Activated T-cell treated with anti-CD3 and anti-CD28 coated beads, Interleukin-2, amount 50 U/mL, for 72 hours (primary cell): ENCODE measurements at places on chromosomes 4 and X. TPM values are rescaled to one million over a fixed set of nuclear protein-coding genes. Genes with fewer than 3 reads are reported as not detected.
A peak's percentile ranks its signal among the peaks of the same experiment; 100 is the strongest.

GRCh38 chr4:625631-626161, 323 bp downstream of the PDE6B start:
- no peak for DNase-seq

DNA sequence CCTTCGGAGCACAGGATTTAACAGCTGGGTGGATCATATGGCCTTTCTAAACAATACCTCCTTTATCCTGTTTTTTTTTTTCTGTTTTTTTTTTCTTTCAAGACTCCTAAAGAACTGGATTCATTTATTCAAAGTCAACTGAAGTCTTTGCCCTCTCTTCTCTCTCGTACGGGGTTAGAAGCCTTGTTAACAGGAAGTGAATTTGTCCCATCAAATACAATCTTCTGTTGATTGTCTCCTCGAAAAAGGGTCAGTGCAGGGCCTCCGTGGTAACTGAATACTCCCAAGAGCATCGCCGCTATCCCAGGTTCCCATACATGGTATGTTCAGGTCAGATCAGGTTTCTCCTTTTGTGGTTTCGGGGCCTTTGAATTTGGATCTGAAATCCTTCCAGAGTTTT, 1.8 kb upstream of the TMEM128 start:
- DNase-seq: no peak

DNA sequence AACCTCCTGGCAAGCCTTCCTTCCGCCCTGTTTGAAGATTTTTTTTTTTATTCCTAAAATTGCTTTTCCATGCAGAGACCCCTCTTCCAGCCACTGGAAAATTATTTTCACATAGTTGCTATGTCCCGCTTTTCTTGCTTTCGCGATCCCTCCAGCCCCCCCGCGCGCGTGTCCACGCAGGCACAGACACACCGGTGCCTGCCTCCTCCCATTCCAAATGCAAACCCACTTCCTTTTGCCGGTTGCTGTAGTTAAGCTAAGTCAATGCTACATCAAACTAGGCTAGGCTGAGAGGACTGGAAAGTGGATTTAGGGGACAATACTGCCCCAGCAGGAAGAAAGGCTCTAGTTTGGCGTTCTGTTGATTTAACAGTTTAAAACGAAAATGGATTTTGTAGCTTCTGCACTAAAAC, 111.0 kb downstream of the DHX15 start:
- DNase-seq: no peak

GRCh38 chr4:185110375-185110823, 32.7 kb upstream of the SLC25A4 start:
- DNase-seq: no peak

DNA sequence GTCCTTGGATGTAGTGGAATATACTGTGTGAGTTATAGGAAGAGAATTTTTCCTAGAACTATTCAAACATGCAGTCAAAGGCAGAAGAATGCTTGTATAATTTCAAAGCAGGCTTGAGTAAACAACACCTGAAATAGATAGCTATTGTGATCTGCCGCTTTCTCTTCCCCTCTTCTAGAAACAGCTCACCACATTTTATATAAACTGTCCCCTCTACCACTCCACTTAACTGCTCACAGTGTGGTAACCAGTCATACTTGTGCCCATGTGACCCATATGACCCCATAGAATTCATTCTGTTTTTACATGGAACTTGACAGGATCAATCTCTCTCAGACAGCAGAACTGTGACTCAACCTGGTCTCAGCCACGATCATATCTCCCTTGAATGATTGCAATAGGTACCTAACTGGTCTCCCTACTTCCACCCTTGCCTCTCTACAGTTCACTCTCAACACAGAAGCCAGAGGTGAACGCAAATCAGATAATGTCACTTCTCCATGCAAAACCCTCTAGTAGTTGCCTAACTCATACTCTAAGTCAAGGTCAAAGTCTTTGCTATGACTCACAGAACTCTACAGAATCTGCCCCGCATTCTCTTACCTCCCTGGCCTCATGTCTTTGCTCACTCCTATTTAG, 85.6 kb upstream of the EFHC2 start:
- peak; percentile 29 for DNase-seq

- no peak for DNase-seq
Measured at GRCh38 chr4:21728304-21728703, 220.3 kb downstream of the KCNIP4 start.

GRCh38 chr4:146132445-146132844, 43.1 kb upstream of the LSM6 start:
- peak; percentile 89 for DNase-seq

GRCh38 chr4:60581919-60582536, 618.1 kb upstream of the ADGRL3 start:
- DNase-seq: no peak

DNA sequence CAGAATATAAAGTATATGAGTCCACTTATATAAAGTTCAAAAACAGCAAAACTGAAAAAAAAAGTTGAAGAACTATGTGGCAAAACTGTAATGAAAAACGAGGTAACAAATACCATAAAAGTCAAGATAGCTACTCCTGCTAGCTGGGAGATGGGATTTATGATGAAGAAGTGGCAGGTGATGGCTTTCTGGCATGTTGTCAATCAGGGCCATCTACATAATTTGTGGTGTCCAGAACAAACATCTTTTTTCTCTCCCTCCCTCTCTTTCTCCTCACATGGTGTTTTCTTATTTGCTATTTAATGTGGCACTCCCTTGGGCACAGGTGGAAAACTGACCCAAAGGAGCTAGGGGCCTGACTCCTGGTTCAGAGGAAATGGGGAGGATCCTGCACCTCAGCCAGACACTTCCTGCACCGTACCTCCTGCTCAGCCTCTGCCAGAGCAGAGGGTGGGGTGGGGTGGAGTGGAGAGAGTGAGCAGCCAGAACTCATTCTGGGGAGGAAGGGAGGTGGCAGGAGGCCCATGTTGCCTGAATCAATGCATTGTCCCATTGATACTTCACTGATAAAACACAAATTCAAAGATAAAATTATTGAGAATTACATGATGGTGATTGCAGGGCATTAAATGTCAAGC, 5.3 kb upstream of the SAP30 start:
- DNase-seq: no peak

GRCh38 chrX:426881-427280, 40.2 kb upstream of the PPP2R3B start:
- no peak for DNase-seq

- DNase-seq: no peak
Measured at GRCh38 chr4:122832732-122833131, 6.1 kb downstream of the FGF2 start.

- no peak for DNase-seq
Measured at GRCh38 chr4:8033067-8033755, 93.5 kb upstream of the AFAP1 start.

DNA sequence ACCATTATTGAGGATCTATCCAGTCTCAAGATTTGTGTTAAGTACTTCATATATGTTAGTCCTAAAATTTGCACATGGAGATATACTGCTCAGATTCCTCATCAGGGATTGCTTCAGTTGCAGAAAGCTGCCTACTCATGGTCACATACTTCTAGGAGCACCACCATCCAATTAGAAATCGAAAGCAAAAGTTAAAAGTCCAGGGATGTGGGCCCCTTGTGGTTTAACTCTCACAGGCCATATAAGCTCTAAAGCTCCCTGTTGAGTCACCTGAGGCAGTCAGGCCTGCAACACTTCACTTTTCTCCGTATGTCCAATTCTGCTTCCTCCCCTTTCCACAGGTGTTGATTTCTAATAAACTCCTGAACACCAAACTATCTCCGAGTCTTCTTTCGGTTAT, 84.2 kb downstream of the CNOT6L start:
- peak; percentile 37 for DNase-seq

DNA sequence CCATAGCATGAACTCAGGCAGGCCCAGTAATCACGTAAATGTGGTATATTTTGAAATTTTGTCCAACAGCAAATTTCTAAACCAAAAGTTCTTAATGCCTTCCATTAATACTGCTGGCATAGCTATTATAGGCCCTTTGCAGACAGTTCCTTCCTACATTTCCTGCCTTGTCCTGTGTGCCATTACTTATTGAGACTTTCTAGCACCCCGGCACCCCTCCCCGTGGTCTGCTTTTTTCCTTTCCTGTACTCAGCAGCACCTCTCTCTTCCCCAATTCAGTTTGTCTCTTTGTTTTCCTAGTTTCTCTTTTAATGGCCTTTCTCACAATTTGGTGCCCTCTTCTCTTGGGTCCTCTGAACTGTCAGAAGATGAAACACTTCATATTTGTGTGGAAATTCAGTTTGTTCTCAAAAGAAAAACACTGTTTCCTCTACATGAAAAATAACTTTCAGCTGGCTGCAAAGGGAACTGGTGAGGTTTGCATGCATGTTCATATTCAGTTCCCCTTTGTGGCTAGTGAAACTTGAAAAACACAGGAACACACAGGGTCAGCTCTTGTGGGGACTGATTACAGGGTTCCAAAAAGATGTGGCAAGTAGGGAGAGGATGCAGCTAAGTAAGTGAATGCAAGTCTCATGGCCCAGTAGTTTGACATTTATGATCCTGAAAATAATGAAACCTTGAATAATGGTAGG, 17.1 kb downstream of the GPR34 start:
- no peak for DNase-seq

- DNase-seq: no peak
Measured at GRCh38 chr4:171929477-171929876, 116.3 kb downstream of the GALNTL6 start.

GRCh38 chr4:147924604-147925412, 192.9 kb downstream of the ARHGAP10 start:
- no peak for DNase-seq

GRCh38 chr4:37836838-37837440, 10.5 kb downstream of the PGM2 start:
- DNase-seq: no peak

DNA sequence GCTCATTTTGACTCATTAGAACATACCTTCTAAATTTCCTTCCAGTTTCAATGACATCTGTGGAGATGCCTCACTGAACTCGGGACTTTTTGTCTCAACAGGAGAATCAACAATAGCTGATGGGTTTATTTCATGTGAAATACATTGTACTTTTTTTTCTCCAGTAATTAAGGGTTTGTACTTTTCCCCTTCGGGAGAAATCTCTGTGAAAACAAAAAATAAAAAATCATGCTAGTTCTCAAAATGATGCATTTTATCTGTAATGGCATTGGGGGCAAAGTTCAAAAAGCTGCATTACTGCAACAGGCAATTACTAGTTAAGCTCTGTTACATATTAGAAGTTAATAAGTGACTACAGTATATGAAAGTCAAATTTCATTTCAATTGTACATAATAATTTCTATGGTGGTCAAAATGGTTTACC, 167.3 kb upstream of the SH3RF1 start:
- no peak for DNase-seq

DNA sequence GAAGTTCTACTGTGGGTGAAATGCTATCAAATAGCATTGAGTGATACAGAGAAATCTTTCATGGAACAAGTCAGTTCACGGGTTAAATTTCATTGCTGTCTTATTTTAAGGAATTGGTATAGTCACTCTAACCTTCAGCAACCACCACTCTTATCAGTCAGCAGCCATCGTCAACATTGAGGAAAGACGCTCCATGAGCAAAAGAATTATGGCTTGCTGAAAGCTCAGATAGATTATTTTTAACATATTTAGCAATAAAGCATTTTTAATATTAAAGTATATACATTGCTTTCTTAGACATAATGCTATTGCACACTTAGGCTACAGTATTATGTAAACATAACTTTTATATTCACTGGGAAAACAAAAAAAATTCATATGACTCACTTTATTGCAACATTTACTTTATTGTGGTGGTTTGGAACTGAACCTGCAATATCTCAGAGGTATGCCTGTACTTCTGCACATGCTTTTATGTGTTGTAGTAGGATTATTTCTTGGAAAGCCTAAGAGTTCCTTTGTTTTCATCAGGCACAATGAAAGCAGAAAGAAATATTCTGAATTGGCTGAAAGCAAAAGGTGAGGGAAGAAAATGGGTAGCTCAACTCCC, 586.7 kb downstream of the GBA3 start:
- DNase-seq: no peak

DNA sequence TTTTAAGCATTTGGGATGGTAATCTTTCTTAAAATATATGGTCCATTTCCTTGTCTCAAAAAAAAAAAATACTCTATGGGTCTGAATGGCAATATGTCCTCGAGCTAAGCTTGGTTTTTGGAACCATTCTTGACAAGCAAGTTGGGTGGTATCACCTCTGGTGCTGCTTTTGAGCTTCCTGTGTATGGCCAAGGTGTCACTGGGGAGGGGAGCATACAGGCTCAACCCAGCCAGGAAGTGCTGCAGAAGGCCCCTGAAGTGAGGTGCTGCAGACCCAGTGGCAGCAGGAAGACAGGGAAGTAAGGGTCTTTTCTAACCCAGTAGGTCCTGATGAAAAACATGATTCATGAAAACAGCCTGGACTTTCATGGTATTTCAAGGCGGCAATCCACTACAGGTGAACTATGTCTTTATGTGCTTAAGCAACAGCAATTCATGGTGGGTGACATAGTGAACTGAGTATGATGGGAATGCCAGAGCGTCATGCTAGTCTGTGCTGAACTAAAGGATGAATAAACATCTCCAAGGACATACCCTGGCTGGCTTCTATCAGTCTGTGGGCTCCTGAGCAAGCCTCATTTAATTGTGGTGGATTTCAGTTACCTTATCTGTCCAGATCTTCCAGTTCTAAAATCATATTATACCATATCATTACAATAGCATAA, 15.1 kb downstream of the TRAPPC2 start:
- DNase-seq: no peak

DNA sequence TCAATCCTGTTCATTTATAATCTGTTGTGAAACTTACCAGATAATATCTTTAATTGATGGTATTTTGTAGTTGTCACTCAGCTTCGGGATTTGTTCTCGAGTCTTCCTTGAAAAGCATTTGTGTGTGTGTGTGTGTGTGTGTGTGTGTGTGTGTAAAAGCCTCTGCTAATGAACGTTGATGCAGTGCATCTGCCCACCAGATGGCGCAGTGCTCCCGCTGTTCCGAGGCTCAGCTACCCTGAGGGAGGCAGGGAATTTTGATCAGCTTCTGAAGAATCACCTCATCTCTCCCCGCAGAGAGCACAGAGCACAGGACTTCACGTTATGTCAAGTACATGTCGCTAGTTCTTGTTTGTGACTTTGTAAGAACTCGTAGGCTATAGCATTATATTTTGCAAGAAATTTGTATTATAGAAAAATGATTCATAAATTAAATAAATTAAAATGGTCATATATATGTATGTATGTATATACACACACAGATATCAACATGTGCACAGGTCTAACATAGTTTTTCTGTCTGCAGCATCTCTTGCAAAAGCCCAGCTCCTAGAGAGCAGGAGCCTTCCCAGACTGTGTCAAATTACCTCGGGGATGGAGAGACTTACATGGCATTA, 316.7 kb upstream of the IGFBP7 start:
- peak; percentile 41 for DNase-seq

- DNase-seq: no peak
Measured at GRCh38 chr4:99447079-99447478, 11.9 kb upstream of the ADH7 start.

PABPC5 gene
- total RNA-seq: not detected

HSFX2 gene
- 0.39 TPM for total RNA-seq

DNAJB14 gene
- 46.1 TPM for total RNA-seq

TBC1D8B gene
- total RNA-seq: 0.50 TPM

ADH6 gene
- total RNA-seq: not detected

NEXMIF gene
- total RNA-seq: 0.24 TPM

SSX2 gene
- total RNA-seq: not detected

HUWE1 gene
- total RNA-seq: 684 TPM

DSPP gene
- not detected for total RNA-seq

TRPC5OS gene
- total RNA-seq: not detected

FAM149A gene
- total RNA-seq: 2.0 TPM
